ENCODE measurements at places on chromosomes 6 and 20. TPM values are rescaled to one million over a fixed set of nuclear protein-coding genes. Genes with fewer than 3 reads are reported as not detected.

The VIP gene
- 4.1 TPM for total RNA-seq

The FOXC1 gene
- 4.1 TPM for total RNA-seq

DNA sequence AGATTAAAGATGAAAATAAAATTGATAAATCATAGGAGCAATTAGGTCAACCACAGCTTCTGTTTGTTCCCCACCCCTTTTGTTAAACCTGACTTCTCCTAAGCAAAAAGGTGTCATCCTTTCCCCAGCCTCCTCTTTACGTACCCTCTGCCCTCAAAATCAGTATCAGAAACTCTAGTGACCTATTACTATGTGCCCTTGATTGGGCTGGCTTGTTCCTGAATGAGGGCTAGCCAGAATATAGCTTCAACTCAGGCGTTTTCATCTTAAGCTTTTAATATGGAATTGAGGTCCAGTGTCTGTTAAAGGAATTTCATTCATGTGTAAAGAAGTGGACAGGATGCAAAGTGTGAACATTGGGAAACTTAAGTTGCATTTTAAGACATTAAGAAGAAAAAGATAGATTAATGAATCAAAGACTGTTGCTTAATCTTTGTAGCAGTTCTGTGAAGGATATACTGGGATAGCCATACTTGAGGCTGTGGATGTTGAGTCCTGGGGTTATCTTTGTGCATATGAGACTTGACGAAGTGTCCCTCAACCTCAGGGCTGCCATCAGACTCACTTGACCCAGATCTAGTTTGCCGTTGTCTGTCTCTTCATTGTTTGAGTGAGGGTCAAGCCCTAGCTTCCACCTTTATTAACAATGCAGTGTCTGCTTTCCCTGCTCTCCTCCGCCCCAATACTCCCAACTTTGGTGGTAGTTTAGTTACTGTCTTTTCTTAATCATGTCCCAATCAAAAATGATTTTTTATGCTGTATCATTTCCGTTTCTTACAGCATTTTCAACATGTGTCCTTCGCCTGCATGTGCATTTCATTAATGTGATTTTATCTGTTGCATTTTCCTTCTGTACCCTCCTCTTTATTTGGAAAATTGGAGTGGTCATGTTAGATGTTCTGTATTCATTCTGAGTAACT, 1.9 kb downstream of the TBPL1 start:
- DNase-seq: no peak

DNA sequence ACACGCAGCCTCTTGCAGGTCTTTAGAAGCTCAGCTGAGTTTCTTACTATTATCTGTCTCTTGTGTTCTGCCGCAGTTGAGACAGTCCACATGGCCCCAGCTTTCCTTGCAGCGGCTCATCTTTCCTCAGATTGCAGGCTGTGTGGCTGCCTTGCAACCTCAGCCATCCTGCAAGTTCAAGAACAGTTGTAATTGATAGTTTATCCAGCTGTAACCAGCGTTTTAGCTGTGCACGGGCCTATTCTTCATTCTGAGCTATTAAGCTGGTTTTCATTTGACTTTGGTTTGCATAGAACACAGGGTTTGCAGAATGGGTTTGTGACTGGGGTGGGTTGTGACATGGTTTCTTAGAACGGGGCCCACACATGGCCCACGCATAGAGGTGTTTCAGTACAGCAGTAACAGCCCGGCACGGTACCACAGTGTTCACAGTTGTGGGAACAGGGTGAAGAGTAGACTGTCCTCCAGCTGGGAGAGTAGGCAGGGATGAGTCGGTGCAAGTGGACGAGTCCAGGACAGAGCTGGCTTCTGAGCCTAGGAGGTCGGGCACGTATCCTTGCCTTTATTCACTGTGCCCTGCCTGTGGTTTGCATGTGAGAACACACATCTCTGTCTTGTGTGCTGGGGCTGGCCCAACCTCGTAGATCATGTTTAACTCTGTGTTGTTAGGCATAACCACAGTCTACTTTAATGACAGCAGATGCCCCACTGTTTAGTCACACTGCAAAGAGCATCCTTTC, 89.2 kb downstream of the RPP40 start:
- no peak for DNase-seq

Data from frontal cortex (tissue), 4 donors.